ENCODE measurements at places on chromosomes 11 and 22.
A peak's percentile ranks its signal among the peaks of the same experiment; 100 is the strongest.

DNA sequence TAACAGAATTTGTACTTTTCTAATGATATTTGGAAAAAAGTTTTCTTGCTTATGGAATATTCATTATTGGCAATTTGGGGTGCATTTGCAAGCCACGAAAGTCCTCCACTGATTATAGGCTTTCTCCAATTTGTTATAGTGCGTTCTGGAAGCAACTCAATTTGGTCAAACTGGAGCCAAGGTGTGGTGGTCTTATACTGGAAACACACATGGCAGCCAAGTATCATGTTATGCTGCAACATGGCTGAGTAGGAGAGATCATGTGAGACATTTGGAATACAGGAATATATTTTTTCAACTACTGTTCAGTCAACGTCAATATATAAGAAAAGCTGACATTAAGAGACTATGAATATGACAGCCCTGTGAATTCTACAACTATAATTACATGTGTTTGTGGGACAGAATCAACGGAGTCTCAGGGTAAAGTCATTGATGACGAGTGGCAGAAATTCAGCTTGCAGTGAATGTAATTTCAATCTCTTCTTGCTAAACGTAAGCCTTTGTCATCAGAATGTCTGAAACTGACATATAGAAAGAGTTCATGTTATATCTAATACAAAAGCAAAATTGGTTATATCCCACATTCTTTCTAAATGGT is 83.8 kb upstream of the FIBIN start:
- DNase-seq: no peak

DNA sequence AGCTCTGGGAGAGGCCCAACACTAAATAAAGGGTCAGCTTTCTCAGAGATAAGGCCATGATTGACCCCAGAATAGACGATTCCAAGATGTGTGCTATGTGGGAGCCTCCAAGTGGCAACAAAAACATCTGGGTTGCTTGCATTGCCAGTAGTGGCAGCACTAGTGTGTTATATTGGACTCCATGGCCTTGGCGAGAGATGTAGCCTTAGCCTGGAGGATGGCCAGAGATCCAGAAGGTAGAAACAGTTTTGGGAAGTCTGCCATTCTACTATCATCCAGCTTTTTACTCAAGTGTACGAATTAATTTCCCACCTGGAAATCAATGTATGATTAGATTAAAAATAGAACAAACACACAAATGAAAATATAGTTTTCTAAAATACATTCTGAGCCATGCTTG is 3.0 kb downstream of the OR8D4 start:
- no peak for DNase-seq

- DNase-seq: peak; percentile 53
Measured at GRCh38 chr11:132028380-132029240, 658.2 kb downstream of the NTM start.

DNA sequence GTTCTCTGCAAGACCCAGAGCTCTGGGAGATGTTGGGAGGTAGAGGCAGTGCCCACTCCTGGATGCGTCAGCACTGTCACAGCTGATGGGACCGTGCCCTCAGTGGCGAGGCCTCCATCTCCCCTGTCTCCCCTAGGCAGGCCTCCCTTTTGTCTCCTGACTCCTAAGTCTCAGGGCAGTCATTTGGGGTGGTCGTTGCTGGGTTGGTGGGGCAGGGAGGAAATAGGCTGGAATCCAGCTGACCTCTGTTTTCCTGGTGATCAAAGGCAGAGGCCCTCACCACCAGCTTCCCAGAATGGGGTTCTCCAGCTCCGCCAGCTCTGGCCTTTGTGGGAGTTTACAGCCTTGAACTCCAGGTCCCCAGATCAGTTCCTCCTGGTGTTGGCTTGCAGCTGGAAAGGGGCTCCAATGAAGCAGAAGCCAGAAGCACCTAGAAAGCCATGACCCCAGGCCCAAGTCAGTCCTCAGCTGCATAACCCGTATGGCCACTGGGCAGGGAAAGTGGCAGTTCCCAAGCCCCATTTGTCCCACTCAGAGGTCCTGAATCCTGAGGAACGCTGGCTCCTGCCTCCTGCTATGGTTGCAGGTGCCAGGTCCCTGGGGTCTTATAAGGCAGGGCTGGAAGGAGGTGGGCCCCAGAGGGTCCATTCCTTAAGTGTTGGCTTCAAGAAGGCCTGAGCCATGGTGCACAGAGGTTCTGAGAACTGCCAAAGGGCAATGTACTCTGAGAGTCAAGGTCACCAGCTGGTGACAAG is 7.3 kb upstream of the FXYD2 start:
- DNase-seq: no peak

- DNase-seq: no peak
Measured at GRCh38 chr11:11844272-11844671, 2.5 kb downstream of the USP47 start.
